Bronchial smooth muscle cell (primary cell): ENCODE measurements at places on chromosomes 6 and 20. TPM values are rescaled to one million over a fixed set of nuclear protein-coding genes. Genes with fewer than 3 reads are reported as not detected.

Gene GABBR1
- 13.6 and 18.8 TPM in 2 replicates for total RNA-seq

Gene SNAP91
- total RNA-seq = not detected in 2 replicates

Gene EFCAB8
- under 0.01 TPM in 1 of 2 replicates, not detected in the other for total RNA-seq

Gene RHAG
- total RNA-seq = under 0.01 TPM in 1 of 2 replicates, not detected in the other

Gene ID4
- 6.7 and 14.2 TPM in 2 replicates for total RNA-seq

Gene RSPH9
- 0.95 and 1.7 TPM in 2 replicates for total RNA-seq

Gene PPP1R16B
- total RNA-seq = under 0.01 TPM in 2 replicates

Gene AGPAT4
- total RNA-seq = 6.4 and 10.2 TPM in 2 replicates

Gene TNF
- total RNA-seq = not detected in 2 replicates

Gene TINAG
- total RNA-seq = not detected in 2 replicates

Gene DNAH8
- total RNA-seq = under 0.01 TPM in 1 of 2 replicates, not detected in the other
